Endothelial cell (in vitro differentiated cells): ENCODE measurements at places on chromosomes 5 and 9.

- DNase-seq = no peak
Measured at GRCh38 chr5:18744441-18744840, 1110.2 kb downstream of the TAF11L14 start.

- no peak for DNase-seq
Measured at GRCh38 chr9:93223260-93224180, 39.6 kb downstream of the WNK2 start.

DNA sequence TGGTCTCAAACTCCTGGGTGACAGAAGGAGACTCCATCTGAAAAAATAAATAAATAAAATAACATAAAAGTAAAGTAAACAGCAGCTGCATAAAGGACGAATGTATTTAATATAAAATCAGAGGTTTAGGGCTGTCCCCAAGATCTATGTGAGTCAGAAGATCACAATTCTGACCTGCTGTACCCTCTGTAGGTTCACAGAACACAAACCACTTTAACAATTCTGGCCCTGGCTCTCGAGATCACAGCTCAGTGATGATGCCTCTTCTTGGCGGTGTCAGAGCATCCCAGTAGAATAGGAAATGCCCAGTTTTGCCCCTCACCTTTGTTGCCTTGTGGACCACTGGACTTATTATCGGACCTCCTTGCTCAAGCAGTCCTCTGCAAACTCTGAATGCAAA lies 380.9 kb downstream of the TLE1 start:
- no peak for DNase-seq

DNA sequence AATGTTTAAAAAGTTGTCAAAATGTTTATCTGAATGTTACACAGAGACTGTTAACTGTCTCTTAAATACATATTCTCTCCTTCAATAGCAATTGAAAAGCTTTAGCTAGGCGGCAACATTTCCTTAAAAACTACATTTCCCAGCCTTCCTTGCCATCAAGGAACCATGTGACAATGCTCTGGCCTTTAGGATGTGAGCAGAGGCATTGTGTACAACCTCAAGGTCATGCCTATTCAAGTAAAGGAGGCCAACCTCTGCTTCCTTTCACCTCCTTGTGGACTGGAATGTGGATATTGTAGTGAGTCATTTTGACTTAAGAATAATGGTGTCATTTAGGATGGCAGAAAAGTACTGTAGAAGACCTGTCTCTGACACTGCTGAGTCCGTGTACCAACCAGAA lies 23.7 kb upstream of the MROH2B start:
- no peak for DNase-seq

GRCh38 chr9:78314550-78314949 lies 17.6 kb downstream of the PSAT1 start:
- no peak for DNase-seq

- no peak for DNase-seq
Measured at GRCh38 chr9:134136996-134137299, 1.1 kb downstream of the WDR5 start.

GRCh38 chr5:122321921-122322320 lies 9.9 kb downstream of the SNCAIP start:
- no peak for DNase-seq

- DNase-seq = no peak
Measured at GRCh38 chr5:180235077-180235476, 26.1 kb upstream of the RASGEF1C start.
